CD4-positive, alpha-beta memory T cell (primary cell): ENCODE measurements at places on chromosomes 7 and 10. TPM values are rescaled to one million over a fixed set of nuclear protein-coding genes. Genes with fewer than 3 reads are reported as not detected.

GRCh38 chr7:38013246-38013645 is 92.8 kb downstream of the EPDR1 start:
- no peak for DNase-seq

- no peak for DNase-seq
These were observed 319.7 kb upstream of the POM121L12 start for GRCh38 chr7:52715701-52716100.

GRCh38 chr10:124279298-124279697 is 139.4 kb downstream of the OAT start:
- DNase-seq, result no peak

The CPN1 gene
- not detected for total RNA-seq

GRCh38 chr7:36315309-36315944 is 74.2 kb upstream of the ANLN start:
- no peak for DNase-seq

GRCh38 chr7:35849158-35849831 is 48.4 kb downstream of the SEPTIN7 start:
- no peak for DNase-seq

GRCh38 chr10:48634198-48634983 is 29.5 kb upstream of the ARHGAP22 start:
- DNase-seq, result no peak

GRCh38 chr10:98528166-98528804 is 81.5 kb upstream of the HPS1 start:
- DNase-seq, result no peak

The SLC39A12 gene
- not detected for total RNA-seq

GRCh38 chr7:7414791-7415603 is 120.7 kb downstream of the COL28A1 start:
- no peak for DNase-seq

GRCh38 chr7:134777908-134778580 is 1.4 kb upstream of the CALD1 start:
- no peak for DNase-seq

DNA sequence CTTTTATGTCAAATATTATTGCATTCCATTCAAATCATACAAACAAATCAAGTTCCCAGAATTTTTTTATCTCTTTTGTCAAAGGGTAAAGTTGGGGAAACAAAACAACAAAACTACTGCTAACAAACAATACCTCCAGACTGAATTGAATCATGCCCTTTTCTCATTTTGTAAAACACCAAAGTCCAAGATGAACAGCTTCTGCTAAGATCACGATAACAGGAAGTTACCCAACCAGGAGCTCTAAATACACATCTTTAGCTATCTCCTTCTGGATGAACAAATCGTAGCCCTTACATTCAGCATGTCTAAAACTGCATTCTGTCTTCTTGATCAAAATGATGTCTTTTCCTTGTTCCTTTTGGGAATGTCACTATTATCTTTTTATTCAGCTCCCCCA is 97.4 kb downstream of the CTTNBP2 start:
- DNase-seq, result no peak

DNA sequence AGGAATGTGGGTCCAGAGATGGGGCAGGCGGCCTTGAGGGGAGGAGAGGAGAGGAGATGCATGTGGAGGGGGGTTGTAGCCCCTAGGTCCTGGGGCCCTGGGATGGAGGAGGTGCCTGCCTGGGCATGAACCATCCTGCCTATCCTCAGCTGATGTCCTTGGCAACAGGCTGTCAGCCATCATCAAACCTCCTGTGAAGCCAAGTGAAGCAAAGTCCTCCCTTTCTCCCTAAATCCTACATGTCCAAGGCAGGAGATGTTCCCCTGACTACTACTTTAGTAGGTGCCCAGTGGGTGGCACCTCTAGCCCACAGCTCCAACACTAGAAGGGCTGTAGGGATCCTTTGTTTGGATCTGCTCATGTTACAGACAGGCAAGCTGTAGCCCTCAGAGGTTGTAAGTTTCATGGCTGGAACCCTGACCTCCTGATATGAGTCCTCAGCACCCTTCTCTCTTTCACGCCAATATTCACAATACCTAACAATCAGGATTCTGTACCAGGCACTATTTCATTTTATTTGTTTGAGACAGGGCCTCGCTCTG is 66.6 kb upstream of the SYPL1 start:
- no peak for DNase-seq

DNA sequence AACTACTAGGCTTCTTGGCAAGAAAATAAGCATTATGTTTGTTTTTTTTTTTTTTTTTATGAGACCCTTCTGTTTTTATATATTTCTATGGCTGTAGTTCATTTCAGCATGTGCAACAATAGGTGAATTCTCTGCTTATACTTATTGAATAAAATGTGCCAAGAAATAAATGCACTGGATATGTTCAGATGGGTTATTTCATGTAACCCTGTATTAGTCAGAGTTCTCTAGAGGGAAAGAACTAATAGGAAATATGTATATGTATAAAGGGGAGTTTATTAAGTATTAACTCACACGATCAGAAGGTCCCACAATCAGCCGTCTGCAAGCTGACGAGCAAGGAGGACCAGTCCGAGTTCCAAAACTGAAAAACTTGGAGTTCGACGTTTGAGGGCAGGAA is 292.8 kb downstream of the CSTF2T start:
- DNase-seq, result no peak

- DNase-seq, result no peak
These were observed 4.9 kb downstream of the HYAL4 start for GRCh38 chr7:123849855-123850254.

DNA sequence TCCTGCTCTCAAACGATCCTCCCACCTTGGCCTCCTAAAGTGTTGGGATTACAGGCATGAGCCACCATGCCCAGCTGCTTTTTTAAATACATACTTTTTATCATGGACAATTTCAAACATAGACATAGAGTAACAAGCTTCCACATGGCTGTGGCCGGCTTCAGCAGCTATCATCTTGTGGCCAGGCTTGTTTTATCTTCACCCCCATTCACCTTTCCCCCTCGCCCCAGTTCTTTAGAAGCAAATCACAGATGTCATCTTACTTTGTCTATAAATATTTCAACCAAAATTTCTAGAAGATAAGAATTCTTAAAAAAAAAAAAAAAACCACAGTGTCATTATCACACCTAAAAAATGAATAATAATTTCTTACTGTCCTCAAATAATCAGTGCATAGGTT is 5.9 kb downstream of the FOXK1 start:
- no peak for DNase-seq

DNA sequence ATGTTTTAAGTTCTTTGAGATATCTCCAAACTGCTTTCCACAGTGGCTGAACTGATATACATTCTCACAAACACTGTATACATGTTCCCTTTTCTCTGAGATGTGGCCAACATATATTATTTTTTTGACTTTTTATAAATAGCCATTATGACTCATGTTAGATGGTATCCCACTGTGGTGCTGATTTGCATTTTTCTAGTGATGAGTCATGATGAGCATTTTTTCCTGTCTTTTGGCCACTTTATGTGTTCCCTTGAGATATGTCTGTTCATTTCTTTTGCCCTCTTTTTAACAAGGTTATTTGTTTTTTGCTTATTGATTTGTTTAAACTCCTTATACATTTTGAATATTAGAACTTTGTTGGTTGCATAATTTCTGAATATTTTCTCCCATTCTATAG is 1055.1 kb downstream of the NXPH1 start:
- DNase-seq, result no peak

DNA sequence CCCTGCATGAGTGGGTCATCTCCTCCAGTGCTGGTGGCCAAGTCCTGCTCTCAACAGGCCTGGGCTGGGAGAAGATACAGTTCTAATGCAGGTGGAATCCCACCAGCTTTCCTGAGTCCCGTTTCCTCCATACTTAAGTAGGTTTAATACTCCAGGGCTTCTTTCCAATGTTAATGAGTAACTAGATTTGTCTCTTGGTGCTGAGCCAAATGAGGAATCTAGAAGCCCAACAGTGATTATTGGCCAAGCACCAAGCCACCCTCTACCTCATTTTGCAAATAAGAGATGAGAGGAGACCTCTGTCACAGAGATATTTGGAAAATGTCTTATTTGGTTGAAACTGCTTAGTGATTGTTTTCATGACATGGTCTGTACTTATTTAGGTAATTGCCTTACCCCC is 37.1 kb downstream of the STARD3NL start:
- no peak for DNase-seq

DNA sequence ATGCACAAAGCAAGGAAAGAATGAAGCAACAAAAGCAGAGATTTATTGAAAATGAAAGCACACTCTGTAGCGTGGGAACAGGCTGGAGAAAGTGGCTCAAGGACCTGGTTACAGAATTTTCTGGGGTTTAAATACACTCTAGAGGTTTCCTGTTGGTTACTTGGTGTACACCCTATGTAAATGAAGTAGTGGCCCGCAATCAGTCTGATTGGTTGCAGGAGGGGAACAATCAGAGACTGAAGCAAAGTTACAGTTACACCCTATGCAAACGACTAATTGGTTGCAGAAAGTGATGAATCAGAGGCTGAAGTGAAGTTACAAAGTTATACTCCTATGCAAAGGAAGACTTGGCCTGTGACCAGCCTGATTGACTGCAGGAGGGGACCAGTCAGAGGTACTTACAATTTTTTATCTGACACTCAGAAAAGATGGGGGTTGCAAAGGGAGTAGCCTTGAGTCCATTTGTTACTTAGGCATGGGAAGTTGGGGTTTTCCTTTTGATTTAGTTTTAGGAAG is 3.6 kb upstream of the MTPN start:
- peak; percentile 90 for DNase-seq

DNA sequence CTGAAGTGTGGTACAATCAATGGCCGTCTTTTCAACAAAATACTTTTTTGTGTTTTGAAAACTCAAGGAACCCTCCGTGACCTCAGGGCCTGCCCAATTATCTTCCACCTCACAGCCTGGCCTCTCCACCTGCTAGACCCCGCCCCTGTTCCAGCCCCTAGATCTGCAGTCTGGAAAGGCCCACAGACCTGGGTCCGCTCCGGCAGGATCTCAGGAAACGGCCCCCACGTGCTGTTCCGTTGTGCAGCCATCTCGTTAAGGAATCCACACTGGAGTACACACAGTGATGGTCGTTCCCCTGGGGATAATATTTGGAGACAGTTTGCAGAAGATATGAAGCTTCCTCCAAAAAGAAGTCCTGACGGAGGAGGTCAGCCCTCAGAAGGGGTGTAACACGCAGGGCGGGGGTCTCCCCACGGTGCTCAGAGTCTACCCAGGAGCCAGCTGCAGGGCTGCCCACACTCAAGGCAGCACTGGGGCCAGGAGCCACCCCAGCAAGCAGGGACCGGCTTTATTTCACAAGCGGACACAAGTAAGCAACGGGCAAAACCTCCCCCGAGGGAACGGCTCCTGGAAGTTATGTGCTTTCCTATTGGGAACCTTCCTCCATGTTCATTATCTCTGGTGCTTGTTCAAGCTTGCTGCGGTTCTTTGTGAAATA is 73.4 kb downstream of the TCERG1L start:
- DNase-seq, result no peak

The PHKG1 gene
- 3.7 TPM for total RNA-seq

The MSRB2 gene
- 7.1 TPM for total RNA-seq

- no peak for DNase-seq
These were observed 24.2 kb upstream of the NUP42 start for GRCh38 chr7:23157679-23158078.

The UNC5B gene
- total RNA-seq, result not detected

DNA sequence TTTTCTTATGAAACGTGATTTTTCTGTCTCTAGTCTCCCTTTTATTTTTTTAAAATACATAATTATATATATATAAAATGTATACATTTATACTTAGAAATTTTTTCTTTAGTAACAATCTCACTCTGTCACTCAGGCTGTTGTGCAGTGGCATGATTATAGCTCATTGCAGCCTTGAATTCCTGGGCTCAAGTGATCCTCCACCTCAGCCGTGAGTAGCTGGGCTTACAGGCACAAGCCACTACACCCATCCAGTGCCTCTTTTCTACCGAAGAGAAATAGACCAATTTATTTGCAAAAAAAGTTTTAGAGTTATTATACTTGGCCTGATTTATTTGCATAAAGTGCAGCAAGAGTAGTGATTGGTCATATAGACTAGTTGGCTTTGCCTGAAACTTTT is 72.2 kb downstream of the MAPK8 start:
- no peak for DNase-seq

- DNase-seq, result no peak
These were observed 49.4 kb downstream of the TEX36 start for GRCh38 chr10:125633517-125633999.

The MYOZ1 gene
- total RNA-seq, result not detected

- DNase-seq, result no peak
These were observed 58.4 kb upstream of the HDAC9 start for GRCh38 chr7:18437101-18437500.

- no peak for DNase-seq
These were observed 27.0 kb upstream of the BMS1 start for GRCh38 chr10:42755556-42756093.

DNA sequence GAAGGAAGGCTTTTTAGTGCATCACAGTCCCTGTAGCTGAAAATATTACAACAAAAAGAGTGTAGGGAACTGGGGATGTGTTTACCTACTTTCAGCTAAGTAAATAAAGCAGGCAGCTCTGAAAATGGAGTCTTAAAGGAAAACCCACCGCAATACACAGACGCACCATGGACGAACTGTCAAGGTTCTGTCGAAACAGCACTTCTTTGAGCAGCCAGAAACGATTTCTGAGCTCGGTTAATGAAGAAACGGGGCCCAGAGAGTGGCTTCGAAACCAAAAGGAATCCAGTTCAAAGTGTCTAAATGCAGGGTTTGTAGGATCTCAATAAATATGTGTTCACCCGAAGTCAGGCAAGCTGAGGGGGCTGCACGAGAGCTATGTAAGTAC is 275.4 kb upstream of the NEBL start:
- DNase-seq, result no peak

DNA sequence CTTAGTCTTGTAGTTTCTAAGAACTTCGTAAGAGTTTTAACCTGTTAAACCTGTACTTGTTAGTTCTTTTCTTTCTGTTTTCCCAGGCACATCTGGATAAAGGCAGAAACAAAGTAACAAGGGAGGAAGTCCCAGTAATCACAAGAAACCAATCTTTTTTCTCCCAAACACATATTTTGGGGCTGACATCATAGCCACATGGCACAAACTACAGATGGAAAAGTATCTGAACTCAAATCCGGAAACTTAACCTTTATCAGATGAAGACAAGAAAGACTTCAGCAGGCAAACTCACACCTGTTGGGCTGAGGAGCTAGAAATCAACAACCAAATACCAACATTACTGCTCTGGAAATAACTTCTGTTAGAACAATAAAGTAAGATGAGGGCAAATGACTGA is 67.1 kb downstream of the CUBN start:
- DNase-seq, result no peak

- no peak for DNase-seq
These were observed 53.7 kb upstream of the MACC1 start for GRCh38 chr7:20270867-20271266.

DNA sequence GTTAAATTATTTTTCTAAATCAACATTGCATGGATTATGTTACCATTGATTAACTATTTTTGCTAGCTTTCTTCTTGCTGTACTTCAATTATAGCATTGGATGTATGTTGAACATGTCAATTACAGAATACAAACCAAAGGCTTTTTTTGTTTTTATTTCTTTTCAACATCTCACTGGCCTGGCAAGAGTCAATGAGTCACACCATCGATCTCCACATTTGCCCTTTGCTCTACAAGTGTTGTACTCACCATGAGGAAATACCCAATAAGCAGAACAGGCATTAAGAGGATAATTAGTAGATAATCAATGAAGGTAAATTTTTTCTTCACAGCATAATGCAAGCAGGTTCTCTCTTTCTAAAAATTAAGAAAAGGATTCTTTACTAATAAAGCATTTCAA is 23.3 kb downstream of the ANKRD22 start:
- DNase-seq, result no peak

- DNase-seq, result no peak
These were observed 252.3 kb upstream of the GLI3 start for GRCh38 chr7:42489299-42489698.

GRCh38 chr7:71723859-71724258 is 591.9 kb downstream of the GALNT17 start:
- DNase-seq, result no peak
